Motor neuron (in vitro differentiated cells): ENCODE measurements at places on chromosomes 5 and 9. TPM values are rescaled to one million over a fixed set of nuclear protein-coding genes. Genes with fewer than 3 reads are reported as not detected.

MEIKIN gene
- not detected in 2 replicates for total RNA-seq

- peak; percentile 29 for ATAC-seq
Observed at GRCh38 chr9:93143830-93144530, 9.9 kb upstream of the NINJ1 start.

DNA sequence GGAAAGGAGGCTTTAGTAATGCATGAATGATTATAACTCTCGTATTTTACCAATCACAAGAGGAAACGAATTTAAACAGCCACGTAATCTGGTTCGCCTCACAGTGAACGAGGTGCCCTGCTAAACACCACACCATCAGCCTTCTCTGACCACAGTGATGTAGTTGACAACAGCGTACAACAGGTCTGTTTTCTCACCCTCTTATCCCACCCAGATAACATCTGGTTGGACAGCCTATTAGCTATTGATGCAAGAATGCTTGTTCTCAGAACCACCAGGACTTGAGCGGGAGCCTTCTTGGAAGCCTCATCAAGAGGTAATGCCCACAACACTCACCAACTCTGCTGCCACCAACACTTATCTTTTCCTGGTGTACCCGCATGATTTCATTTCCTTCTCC, 23.3 kb downstream of the SLC1A3 start:
- ATAC-seq: no peak

DIPK1B gene
- 28.0 and 28.9 TPM in 2 replicates for total RNA-seq

DNA sequence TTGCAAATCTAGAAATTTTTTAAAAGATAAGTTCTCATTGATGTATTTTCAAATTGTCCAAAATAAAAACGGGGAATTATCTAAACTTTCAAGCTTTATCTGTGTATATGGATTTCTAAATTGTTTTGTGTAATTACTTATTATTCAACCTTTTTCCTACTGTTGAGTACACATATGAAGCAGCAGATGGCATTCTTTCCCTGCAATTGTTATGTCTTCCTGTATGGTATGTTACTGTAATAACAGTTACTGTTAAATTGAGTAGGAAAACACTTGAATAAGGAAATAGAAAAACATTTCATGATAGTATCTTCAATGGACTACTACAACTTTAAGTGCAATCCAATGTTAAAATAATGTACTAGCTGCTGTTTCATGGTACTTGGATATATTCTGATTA, 124.8 kb downstream of the RANBP17 start:
- ATAC-seq: no peak

DNA sequence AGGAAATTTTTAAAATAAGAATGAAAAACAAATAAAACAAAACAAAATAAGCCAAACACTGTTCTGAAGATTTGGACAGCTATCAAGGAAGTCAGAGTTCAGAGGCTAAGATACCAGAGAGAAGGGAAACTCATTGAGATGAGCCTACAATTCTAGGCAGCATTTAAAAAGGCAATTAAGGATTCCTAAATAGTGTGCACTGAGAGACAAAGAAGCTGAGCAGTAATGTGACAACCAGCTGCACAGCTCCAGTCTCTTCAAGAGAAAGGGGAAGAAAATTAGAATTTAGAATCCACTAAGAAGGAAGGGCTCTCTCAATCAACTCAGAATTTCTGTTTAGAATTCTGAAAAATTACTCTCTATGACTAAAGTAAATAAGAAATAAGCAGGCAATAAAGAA, 246.7 kb upstream of the COX7C start:
- no peak for ATAC-seq

- no peak for ATAC-seq
Observed at GRCh38 chr9:21160178-21160577, 6.3 kb downstream of the IFNA21 start.
